ENCODE measurements at places on chromosomes 12 and 14. TPM values are rescaled to one million over a fixed set of nuclear protein-coding genes. Genes with fewer than 3 reads are reported as not detected.

The TMEM179 gene
- not detected for total RNA-seq

The ENTPD5 gene
- 10.5 TPM for total RNA-seq

The NOS1 gene
- total RNA-seq, result not detected

The KLRB1 gene
- 0.67 TPM for total RNA-seq
